ENCODE measurements at places on chromosomes 3 and 15. TPM values are rescaled to one million over a fixed set of nuclear protein-coding genes. Genes with fewer than 3 reads are reported as not detected.

- DNase-seq, result no peak
Measured at GRCh38 chr3:71194785-71195184, 388.7 kb downstream of the FOXP1 start.

DNA sequence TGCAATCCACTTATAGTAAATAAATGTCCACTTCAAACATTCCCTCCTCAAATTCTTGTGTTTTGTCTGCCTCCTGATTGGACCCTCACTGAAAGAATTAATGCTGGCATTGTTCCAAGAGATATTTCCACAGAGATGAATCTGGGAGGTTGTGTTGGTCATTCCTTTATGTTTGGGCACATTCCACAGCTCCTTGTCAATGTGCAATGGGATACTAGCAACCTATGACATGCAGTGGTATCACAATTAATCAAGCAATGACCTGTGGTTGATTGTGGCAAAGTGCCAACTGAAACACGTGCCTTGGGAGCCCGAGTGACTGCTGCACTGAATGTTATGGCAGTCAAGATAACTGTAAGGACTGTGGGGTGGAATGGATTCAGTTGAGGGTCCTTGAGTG lies 55.0 kb upstream of the SNRPN start:
- no peak for DNase-seq

MCF2L2 gene
- total RNA-seq, result not detected

DNA sequence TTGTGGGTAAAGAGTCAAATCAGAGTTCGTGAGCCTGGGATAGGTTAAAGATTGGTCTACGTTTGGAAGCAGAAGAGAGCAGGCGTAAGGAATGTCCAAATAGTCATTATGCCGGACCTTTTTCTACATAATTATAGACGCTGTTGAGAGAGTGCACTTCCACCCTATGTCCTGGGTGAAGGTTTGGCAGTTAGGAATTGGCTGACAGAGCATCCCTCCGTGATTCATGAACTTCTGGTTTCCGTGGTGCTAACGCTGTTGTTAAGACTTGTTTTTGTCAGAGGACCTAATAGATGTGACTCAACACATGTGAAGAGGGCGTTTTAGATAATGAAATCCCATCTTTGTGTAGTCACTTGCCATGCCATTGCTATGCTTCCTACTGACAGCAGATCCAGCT lies 1.1 kb downstream of the EAF1 start:
- no peak for DNase-seq

GRCh38 chr3:113775516-113775915 lies 28.7 kb downstream of the ATP6V1A start:
- no peak for DNase-seq

- no peak for DNase-seq
Measured at GRCh38 chr15:38208206-38208605, 44.4 kb upstream of the SPRED1 start.

GRCh38 chr3:23550402-23550801 lies 255.4 kb upstream of the UBE2E1 start:
- DNase-seq, result no peak

GRCh38 chr3:148066802-148067201 lies 630.9 kb upstream of the AGTR1 start:
- no peak for DNase-seq

- no peak for DNase-seq
Measured at GRCh38 chr3:143171141-143171980, 51.8 kb downstream of the CHST2 start.

- DNase-seq, result no peak
Measured at GRCh38 chr3:169449012-169449411, 214.5 kb downstream of the MECOM start.

DNA sequence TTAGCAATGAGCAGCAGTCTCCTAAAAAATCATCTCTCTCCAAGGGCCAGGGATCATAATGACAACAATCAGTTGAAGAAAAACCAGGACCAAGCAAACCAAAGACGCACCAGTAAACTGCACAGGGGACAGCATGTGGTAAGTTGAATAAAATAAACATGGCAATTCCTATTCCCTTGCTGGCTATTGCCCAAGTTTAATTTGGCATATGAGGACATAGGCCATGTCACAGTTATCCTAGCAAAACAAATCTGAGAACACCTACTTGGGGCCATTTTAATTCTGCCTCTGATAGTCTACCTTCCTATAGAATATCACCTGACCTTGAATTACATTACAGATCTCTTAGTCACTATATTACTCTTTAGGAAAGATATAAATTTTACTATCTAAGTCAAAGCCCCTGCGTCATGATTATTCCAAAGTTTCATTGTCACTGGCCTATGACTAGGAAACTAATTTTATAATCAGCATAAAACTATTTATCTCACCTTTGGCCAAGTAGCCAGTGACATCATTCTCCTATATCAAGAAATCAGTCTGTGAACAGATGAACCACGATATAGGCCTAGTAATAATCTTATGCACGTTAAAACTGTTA lies 23.0 kb downstream of the AP3S2 start:
- no peak for DNase-seq

DNA sequence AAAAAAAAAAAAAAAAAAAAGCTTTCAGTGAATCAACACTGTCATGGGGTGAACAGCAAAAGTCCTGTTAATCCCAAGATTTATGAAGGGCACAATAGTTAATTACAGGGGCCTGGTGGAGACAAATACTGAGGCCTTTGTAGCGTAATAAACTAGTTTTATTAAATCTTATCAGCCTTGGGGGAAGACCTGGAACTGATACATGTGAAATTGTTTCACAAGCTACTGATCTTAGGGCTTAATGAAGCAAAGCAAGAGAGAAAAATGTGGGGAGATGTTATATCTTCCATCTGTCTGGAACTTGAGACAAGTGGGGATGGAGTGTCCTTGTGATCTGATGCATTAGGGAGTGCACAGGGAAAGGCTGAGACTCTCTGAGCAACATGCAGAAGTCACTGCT lies 47.9 kb upstream of the OSBPL11 start:
- DNase-seq, result no peak

RNU5B-1 gene
- 44.3 TPM for total RNA-seq

GRCh38 chr3:126451511-126451910 lies 24.2 kb downstream of the ZXDC start:
- DNase-seq, result no peak

DNA sequence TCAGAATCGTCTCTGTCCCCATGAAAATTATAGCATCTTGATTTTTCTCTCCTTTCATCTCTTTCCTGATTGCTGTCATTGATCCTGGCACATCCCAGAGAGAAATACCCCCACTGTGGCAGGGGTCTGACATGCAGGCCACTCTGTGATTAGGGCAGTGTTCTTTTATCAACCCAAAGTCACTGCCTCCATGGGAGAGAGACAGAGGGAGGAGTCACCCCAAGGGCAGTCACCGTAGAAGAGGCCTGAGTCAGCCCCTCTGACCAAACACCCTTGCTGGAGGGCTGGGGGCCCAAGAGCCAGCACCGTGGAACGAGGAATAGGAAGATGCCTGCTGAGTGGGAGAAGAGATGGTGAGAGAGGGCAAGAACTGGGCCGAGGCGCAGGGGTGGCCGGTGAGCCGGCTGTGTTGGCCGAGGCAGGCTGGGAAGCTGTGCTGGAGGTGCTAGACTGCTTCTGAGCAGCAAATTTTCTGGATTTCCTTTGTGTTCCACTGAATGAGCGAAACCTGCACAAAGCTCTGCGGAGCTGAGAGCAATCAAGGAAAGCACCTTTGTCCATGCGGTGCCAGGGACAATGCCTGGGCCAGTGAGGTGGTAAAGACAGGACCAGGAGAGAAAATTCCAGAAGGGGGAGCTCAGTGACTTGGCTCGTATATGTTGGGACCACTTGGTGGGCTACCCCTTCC lies 103.8 kb downstream of the ADCY5 start:
- DNase-seq, result no peak

DNA sequence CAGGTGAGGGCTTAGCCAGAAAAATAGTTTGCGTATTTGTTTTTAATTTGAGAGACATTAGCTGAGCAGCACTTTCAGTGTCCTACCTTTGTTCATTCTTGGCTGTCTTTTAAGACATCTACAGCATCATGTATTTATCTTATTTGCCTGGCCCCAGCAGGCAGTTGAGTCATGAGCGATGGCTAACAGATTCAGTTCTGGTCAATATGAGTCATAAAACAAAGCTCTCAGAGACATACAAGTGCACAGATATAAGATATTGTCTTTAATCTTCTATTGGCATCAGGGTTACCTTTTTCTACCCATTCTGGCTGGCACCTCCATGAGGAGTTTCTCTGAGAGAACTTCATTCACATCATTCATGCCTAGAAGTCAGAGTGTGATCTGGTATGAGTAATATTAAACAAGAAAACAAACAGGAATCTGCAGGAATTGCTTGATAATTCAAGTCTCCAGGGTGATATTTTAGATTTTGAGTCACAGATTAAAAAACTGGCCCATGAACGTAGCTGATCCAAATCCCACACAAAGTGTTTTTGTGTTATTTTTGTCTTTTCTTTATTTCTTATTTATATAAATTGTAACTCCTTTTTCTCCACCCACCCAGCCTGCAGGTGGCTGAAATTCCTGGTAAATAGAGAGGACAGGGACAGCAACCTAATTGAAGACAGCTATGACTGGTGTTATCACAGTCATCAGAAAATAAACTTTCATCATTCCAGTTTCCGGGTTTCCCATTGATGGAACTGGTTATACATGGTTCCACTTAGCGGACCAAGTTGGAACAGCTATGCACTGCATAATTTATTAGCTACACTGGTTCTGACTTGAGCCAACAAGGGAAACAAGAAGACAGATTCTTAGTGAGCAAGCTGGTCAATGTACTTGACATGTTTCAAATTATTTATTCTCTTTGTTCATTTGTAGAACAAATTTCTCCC lies 47.3 kb downstream of the PLSCR2 start:
- no peak for DNase-seq

IQCF5 gene
- total RNA-seq, result not detected

ATP8B4 gene
- 7.1 TPM for total RNA-seq

- DNase-seq, result no peak
Measured at GRCh38 chr3:54994111-54994513, 66.3 kb upstream of the LRTM1 start.

GRCh38 chr3:31571325-31571724 lies 38.6 kb downstream of the STT3B start:
- no peak for DNase-seq

GRCh38 chr15:59001946-59002345 lies 14.5 kb downstream of the RNF111 start:
- no peak for DNase-seq

- DNase-seq, result no peak
Measured at GRCh38 chr3:110123946-110124345, 786.6 kb upstream of the DPPA4 start.

GRCh38 chr3:132629928-132630327 lies 29.7 kb downstream of the ACAD11 start:
- DNase-seq, result no peak

ANP32A gene
- 104 TPM for total RNA-seq

- no peak for DNase-seq
Measured at GRCh38 chr3:178100908-178101307, 435.3 kb upstream of the KCNMB2 start.

DNA sequence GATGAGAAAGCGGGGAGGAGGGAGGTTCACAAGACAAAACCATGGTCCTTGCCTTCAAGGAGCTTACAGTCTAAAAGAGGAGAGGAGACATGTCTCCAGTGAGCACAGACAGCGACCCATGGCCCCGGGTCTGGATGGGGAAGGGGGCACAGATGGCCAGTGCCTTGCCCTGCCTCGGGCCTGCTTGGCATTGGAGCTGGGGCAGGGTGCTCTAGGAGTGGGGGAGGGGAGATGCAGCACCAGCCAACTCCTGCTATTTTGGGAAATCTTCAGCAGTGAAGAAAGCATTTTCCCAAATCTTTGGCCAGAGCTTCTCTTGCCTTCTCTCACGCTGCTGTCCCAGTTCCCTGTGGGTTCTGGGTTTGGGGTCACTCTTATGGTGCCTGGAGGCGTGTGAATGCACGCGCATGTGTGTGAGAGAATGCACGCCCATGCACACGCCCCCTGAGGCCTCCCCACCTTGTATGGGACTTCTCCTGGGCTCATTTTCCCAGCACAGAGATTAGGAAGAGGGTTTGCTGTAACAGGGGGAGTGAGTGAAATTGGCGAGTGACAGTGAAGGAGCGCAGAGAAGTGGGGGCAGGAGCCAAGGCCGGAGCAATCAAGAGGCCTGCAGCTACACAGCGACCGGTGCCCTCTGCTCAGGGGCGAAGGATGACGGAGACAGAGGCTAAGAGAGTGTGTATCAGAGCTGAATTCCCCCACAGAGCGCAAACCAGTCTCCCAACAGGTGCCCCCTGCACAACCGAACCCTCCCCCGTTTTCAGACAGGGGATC lies 71.5 kb downstream of the SEMA5B start:
- no peak for DNase-seq

GRCh38 chr15:76289582-76289981 lies 21.7 kb downstream of the ETFA start:
- DNase-seq, result no peak

- no peak for DNase-seq
Measured at GRCh38 chr15:90382320-90382719, 5.7 kb upstream of the IQGAP1 start.

DNA sequence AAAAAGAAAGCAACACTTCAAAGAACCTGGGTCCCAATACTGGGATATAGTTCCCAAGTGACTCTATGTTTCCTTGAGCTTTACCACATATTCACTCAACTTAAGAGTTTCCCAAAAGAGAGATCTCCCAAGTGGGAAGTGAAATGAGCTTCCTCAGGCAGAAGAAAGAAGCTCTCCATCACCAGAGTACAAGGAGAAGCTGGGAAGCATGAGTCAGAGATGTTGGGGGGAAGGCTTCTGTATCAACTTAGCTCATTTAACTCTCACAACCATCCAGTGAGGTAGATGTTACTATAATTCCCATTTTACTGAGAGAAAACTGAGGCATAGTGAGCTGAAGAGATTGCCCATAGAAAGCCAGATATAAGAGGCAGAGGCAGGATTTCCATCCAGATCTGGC lies 47.0 kb upstream of the TRIM42 start:
- DNase-seq, result no peak

SLC27A2 gene
- 0.11 TPM for total RNA-seq

RFX7 gene
- 10.1 TPM for total RNA-seq

DNA sequence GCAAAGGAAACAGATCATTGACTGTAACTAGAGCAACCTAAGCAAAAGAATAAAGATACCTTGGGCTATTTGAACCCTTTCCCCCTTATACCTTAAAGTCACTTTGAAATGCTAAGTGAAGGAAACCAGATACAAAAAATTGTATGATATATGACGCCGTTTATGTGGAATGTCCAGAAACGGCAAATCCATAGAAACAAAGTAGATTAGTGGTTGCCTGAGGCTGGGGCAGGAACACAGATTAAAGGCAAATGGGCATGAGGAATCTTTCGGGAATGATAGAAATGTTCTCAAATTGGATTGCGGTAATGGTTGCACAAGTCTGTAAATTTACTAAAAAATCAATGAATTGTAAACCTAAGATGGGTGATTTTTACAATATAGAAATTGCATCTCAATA lies 160.1 kb upstream of the CCDC54 start:
- DNase-seq, result no peak

DNA sequence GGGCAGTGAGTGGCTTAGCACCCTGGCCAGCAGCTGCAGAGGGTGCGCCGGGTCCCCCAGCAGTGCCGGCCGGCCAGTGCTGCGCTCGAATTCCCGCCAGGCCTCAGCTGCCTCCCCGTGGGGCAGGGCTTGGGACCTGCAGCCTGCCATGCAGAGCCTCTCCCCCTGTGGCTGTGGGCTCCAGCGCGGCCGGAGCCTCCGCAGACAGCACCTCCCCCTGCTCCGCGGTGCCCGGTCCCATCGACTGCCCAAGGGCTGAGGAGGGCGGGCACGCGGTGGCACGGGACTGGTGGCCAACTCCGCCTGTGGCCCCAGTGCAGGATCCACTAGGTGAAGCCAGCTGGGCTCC lies 386.3 kb downstream of the CNTN4 start:
- peak; percentile 30 for DNase-seq

Data from right cardiac atrium (tissue), 5 donors.